ENCODE measurements at places on chromosomes 12 and 14.

DNA sequence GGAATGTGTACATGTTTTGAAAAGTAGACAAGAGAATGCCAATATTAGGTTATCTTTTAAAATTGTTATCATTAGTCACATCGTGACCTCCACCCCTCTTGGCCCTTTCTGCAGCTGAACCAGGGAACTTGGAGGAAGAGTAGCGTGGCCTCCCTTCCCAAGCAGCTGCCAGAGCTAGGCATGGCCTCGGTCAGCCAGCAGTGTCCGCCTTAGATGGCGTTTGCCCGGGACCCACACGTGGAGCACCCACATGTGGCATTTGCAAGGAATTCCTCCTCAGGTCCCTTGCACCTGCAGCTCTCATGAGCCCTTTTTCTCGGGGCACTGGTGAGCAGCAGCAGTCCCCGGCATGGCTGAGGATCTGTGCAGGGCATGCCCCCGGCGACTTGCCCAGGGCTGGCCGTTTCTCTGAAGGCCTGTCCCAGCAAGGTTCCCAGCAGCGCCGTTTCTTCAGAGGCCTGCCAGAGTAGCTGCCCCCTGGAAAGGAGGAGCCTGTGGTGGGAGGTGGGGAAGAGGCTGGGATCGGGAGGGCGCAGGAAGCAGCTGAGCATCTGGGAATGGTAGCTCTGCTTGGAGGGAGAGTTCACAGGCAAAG is 10.8 kb downstream of the JDP2 start:
- DNase-seq: no peak

DNA sequence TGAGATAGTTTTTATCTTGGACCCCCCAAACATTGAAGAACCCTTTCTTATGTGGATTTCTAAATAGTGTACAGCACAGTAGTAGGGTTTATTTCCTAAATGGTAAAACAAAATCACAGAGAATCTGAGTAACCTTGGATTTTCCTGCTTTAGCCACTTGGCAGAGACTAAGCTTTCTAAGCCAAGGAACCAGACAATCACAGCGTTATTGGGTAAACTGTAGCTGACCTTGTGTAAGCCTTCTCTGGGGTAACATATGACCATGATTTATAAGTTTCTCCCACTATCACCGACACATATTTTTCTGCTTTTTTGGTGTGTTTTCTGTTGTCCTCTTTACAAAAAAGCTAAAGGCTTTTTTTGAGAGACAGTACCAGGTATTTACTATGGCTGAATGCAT is 136.3 kb upstream of the PZP start:
- DNase-seq: peak; percentile 42

GRCh38 chr12:102479099-102479885 is 1.1 kb downstream of the IGF1 start:
- peak; percentile 14 for DNase-seq

GRCh38 chr12:15699886-15700285 is 89.3 kb downstream of the EPS8 start:
- no peak for DNase-seq

DNA sequence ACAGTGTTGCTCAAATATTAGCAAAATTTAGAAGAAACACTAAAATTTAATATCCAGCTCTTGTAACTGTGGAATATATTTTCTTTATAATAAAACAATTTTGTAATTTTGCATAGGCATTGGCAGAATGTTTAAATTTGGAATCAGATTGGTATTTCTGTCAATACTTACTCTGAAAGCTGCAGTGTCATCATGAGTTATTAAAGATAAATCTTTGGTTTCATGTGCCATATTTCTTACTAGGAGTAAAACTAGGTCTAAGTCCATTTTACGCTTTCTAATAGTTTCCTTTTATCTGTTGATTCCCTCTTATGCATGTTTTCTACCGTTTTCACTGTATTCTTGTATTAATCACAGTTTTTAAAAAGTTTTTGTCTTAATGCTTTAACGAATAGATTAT is 49.7 kb downstream of the CCDC91 start:
- DNase-seq: no peak

DNA sequence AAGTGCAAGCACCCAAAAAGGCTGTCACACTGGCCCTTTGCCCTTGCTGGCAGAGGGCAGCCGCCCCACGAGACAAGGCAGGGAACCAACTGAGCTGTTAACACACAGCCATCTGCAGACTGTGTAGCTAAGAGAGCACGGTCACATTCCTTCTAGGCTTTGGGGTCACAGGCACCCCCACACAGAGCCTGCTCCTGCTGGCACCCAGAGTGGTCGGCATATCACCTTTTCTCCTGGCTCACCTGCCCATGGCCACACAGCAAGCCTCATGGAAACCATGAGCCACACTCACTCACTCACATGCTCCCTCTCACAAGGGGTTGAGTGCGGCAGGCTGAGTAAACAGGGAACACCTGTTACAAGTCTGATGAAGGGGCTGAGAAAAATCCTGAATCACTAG is 214.5 kb downstream of the PCNX1 start:
- no peak for DNase-seq

DNA sequence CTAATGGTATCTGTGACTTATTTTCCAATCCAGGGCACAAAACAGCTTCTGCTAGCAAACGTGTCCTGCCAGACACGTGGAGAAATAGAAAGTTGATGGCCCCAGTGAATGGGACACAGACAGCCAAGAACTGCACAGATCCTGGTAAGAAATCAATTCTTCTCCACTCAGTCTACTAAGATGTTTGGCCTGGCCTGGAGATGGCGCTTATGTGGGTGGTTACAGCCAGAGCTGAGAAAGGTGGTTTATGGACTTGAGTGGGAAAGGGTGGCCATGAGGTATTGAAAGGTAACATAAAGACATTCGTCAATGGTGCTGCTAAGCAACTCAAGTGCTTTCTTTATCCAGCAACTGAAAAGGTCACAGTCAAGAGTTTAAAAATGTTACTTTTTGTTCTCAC is 2.9 kb downstream of the SLC24A4 start:
- DNase-seq: no peak

DNA sequence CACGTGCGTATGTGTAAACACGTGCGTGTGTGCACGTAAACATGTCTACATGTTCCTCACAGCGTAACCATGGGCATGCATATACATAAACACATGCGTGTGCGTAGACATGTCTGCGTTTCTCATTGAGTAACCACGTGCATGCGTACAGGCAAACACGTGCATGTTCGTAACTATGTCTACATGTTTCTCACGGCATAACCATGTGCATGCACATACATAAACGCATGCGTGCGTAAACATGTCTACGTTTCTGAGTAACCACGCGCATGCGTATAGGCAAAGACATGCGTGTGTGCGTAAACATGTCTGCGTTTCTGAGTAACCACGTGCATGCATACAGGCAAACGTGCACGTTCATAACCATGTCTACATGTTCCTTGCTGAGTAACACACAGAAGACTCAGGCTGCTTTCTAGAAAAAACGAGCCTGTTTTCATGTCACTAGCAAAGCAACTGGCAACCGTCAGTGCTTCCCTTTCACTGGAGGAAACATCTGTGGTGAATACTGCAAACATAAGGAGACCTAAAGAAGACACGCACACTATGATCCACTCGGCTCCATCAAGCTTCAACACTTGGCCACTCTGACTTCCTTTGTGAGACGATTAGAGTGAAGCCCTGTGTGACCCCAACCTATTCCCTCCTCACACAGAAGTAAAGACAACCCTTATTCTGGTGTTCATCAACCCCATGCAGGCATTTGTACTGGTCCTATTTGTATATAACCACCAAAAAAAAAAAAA is 28.8 kb downstream of the POLE start:
- DNase-seq: no peak

- DNase-seq: peak; percentile 98
Observed at GRCh38 chr14:61472011-61472672, 150.8 kb downstream of the PRKCH start.

- DNase-seq: no peak
Observed at GRCh38 chr12:68998041-68998440, 65.1 kb upstream of the CPM start.

- DNase-seq: no peak
Observed at GRCh38 chr12:113500782-113501311, 29.2 kb upstream of the LHX5 start.

DNA sequence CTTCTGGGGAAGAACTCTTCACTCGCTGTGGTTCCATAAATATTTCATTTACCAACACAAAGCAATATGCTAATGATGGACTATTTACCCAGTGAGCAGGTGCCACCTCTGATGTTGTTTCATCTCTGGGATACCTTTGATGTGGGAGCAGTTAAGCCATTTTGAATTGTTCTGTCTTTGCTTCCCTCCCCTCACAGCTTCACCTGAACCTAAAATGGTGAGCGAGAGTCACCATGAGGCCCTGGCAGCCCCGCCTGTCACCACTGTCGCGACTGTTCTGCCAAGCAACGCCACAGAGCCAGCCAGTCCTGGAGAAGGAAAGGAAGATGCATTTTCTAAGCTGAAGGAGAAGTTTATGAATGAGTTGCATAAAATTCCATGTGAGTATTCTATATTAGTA is 352.7 kb downstream of the SYT1 start:
- no peak for DNase-seq

DNA sequence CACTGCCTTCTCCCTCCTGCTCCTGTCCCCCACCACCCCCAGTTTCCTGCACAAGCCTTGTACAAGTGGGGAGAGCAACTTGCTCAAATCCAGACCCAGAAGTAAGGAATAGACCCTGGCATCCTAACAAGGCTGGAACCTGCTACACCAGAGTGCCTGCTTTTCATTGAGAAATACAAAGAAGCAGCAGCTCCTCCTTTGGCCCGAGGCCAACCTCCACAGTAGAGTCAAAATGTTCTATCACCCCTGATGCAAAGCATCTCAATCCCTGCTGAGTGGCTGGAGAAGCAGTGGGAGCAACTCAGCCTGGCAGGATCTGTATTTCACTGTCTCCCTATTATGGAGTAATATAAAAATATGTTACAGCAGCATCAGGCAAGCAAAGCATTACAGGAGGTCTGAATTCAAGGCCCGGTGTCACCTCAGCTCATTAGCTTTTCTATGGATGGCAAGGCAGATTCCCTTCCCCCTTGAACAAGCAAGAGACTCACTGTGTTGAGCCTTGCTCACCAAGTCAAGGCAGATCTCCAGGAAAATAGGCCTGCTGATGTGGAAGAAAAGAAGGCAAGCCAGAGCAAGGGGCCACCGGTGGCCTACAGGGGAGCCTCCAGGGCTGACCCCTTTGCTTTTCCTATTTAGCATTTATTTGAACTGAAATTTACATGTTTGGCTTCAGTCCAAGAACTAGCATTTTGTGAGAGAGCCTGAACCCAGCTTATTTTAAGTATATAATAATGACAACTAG is 186.3 kb upstream of the EGLN3 start:
- DNase-seq: no peak

DNA sequence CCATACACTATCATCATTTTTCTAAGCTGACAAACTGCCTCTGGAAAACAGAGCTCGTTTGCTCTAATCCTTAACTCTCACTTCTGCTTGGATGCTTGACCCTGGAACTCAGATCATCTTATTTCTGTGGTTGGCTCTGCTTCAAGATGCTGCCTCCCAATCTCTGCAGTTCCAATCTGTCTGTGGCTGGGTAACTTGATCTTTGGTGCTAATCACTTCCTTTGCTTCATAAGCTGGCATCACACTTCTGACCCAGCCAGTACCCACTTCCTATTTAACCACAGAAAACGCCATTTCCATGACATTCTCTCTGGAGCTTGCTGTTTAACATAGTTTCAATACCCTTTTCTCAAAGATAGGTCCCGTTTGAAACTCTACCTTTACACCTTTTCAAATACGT is 254.2 kb downstream of the ACSS3 start:
- DNase-seq: no peak

GRCh38 chr12:118164798-118165486 is 29.0 kb downstream of the PEBP1 start:
- peak; percentile 24 for DNase-seq

DNA sequence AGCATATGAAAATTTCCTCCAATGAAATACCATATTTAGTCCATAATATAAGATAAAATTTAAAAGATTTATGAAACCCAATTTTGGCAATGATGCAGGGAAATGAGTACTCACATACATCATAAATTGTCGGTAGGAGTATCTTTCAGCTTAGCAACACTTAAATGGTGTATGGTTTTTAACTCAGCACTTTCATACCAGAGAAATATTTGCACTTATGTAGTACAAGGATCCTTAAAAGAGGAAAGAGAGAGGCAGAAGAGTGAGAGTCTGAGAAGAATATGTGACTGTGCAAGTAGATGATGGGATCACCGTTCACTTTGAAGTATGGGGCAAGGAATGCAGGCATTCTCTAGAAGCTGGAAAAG is 379.3 kb upstream of the DCN start:
- DNase-seq: no peak

DNA sequence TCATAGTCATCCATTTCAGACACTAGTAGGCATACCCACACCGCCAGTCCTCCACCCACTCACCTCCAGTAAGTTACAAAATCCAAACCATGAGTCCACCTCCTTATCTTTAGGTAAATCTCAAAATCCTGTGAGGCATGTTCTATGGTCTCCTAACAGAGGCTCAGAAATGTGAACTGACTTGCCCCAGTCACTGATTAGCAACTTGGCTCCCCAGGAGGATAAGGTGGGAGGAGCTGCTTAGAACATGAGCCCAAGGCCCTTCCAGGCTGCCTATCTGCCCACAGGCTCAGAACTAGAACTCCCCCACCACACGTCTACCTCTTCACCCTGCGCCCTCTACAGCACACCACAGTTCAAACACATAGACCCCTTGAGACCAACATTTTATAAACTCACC is 19.9 kb downstream of the SETD3 start:
- no peak for DNase-seq

DNA sequence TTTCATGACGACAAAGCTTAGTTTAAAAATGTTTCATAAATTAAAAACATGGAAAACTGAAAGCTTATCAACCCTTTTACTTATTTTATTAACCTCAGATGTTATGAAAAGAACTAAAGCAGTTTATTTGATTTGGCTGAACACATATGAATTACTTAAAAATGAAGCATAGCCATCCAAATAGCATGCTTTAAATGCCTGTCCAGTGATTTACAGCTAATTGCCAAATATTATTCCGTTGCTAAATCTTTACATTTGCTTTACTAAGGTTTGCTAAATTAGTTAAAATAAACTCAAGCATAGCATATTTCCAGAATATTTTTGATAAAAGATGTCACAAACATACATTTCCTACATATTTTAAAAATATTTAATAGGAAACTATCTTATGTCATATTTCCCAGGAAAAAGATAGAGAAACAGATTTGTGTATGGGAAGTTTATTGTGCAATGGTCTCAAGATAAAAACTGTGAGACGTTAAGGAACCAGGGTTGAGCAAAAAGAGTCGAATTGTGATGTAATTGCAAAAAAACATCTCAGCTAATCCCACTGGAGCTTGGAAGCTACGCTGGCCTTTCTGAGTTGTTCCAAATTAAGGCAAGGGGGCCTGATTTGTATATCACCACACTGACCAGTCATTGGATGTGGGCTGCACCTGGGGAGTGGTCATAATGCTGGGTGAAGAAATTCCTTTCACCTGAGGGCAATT is 25.8 kb downstream of the GPR135 start:
- peak; percentile 78 for DNase-seq

- no peak for DNase-seq
Observed at GRCh38 chr14:41362139-41362538, 244.5 kb upstream of the LRFN5 start.

DNA sequence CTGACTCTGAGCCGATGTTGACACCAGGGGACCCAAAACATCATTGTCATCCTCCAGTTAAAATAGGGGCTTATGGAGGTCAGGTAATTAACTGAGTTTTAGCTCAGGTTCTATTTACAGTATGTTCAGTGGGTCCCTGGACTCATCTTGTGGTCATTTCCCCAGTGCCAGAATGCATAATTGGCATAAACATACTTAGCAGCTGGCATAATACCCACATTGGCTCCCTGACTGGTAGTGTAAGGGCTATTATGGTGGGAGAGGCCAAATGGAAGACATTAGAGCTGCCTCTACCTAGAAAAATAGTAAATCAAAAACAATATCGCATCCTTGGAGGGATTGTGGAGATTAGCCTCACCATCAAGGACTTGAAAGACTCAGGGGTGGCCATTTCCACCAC is 350.9 kb downstream of the C12orf75 start:
- DNase-seq: no peak

Measured in AG10803 (cell line).